ENCODE measurements at places on chromosomes 7 and 10.

GRCh38 chr7:110264288-110264687 lies 826.6 kb upstream of the LRRN3 start:
- no peak for DNase-seq

- no peak for DNase-seq
These were observed 43.3 kb downstream of the DOCK1 start for GRCh38 chr10:126948355-126949160.

DNA sequence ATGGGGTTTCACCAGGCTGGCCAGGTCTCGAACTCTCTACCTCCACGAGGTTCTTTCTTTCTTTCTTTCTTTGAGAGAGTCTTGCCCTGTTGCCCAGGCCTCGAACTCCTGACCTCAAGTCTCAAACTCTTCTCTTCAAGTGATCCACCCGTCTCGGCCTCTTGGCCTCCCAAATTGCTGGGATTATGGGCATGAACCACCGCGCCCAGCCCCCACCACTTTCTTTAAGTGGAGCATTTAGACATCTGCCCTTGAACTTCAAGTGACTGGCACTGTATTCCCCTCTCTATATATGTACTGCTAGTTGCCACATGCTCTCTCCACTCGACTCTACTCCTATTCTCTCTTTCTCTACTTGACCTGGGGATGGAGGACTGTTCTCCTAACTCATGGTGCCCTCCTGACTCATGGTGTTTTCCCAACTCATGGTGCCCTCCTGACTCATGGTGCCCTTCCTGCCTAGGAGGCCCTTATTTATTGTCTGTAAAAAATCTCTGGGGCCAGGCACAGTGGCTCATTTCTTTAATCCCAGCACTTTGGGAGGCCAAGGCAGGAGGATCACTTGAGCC lies 19.3 kb upstream of the ACHE start:
- DNase-seq: no peak

DNA sequence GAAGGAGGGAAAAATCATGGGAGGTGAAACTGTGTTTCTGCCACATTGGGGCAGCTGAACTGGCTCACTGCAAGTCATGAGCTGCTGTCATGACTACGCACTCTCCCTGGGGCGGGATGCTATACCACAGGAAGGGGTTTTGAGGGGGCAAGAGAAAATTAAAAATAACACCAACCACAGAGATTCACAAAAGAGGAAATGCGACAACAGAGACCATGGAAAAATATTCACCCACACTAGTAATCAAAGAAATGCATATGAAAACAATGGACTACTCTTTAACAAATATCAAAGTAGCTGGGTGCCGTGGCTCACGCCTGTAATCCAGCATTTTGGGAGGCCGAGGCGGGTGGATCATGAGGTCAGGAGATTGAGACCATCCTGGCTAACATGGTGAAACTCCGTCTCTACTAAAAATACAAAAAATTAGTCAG lies 65.2 kb upstream of the TM9SF3 start:
- DNase-seq: no peak

DNA sequence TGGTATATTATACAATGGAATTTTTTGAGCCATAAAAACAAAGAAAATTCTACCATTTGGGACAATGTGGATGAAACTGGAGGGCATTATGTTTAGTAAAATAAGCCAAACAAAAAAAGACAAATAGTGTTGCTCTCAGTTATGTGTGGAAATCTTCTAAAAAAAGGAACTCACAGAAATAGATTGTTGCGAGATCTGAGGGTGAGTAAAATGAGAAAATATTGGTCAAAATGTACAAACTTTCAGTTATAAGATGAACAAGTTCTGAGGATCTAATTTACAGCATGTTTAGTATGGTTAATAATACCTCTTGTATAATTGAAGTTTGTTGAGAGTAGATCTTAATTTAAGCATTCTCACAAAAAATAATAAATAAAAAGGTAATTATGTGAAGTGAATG lies 291.2 kb downstream of the KIF20B start:
- no peak for DNase-seq

GRCh38 chr7:112280267-112280666 lies 73.8 kb downstream of the ZNF277 start:
- no peak for DNase-seq

GRCh38 chr10:129294944-129295343 lies 172.1 kb upstream of the MGMT start:
- no peak for DNase-seq

- no peak for DNase-seq
These were observed 2.6 kb downstream of the SLC26A4 start for GRCh38 chr7:107663196-107663595.

GRCh38 chr10:11082526-11082925 lies 64.9 kb downstream of the CELF2 start:
- DNase-seq: no peak

DNA sequence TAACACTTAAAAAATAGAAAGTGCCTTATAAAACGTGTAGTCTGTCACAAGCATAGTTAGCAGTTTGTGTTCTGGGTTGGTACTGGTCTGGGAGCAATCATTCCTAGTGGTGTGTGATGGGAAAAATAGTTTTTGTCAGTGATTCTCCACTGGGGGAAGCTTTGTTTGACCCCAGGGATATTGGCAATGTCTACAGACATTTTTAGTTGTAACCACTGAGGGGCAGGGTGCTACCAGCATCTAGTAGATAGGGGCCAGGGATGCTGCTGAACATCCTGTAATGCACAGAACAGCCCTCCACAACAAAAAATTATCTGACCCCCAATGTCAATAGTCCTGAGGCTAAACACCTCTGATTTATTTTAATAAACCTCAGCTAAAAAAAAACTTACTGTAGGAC lies 51.6 kb upstream of the CREB5 start:
- DNase-seq: no peak

- no peak for DNase-seq
These were observed 614 bp upstream of the IFIT2 start for GRCh38 chr10:89301232-89301631.

GRCh38 chr10:133306941-133307379 lies 1.7 kb downstream of the TUBGCP2 start:
- no peak for DNase-seq

- DNase-seq: no peak
These were observed 83.6 kb upstream of the SEMA3C start for GRCh38 chr7:81002421-81002820.

GRCh38 chr10:10508211-10508610 lies 509.5 kb upstream of the CELF2 start:
- DNase-seq: no peak

GRCh38 chr10:6624392-6624791 lies 44.3 kb upstream of the PRKCQ start:
- no peak for DNase-seq

DNA sequence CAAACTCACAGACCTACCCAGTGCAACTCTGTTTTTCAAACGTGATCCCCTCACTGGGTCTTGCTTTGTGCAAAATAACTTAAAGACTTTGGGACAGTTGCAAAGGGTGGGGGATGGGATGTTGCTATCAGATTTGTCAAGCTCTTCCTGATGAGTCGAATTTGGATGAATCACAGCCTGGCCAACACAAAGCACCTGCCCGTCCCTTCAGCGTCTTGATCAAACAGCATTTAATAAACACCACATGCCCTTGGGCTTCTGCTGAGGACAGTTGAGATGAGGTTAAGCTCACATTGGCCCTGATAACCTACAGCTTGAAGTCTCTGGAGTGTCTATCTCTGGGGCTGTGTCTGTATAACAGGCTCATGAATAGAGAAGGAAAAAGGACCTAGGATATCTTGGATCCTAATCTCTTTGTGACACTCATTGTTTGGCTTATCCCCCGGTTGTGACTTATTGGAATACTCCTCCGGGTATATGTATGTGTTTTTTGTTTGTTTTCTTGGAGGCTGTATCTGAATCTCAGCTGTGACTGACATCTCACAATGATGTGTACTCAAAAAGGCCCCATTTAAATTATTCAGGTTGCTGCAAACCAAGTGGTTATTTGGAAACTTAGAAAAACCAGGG lies 132.6 kb upstream of the NAMPT start:
- DNase-seq: no peak

GRCh38 chr7:102009628-102010027 lies 192.2 kb downstream of the CUX1 start:
- DNase-seq: no peak

DNA sequence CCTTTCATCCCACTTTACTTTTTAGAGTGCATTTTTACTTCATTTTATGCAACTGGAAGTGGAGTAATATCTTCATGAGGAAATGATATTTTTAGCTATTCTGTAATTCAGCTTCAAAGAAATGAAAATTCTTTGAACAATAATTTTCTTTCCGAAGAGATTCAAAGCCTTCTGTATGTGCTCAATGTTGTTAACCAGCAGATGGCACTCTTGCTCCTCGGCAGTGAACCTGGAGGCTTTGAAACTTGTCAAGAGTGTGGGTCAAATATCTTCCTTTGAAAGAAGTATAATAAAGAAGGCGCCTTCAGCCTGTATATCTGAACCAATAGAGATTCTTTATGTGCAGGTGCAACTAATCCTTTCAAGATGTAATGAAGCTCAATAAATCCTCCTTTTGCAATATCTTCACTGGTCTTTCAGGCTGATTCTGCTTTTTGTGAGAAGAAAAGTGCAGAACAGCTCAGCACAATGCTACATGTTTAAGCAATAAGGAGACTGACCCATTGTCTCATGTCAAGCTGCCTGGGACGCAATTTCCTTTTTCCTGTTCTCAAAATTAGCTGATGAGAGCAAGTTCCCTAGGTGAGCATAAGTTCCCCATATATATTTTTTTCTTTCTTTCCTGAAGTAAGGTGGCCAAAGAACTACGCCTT lies 258.4 kb downstream of the SEMA3A start:
- DNase-seq: peak; percentile 62

GRCh38 chr10:129939416-129940275 lies 24.4 kb downstream of the EBF3 start:
- no peak for DNase-seq

GRCh38 chr7:129665013-129665401 lies 53.5 kb downstream of the NRF1 start:
- peak; percentile 92 for DNase-seq

GRCh38 chr7:44395067-44395466 lies 69.7 kb upstream of the CAMK2B start:
- DNase-seq: no peak

DNA sequence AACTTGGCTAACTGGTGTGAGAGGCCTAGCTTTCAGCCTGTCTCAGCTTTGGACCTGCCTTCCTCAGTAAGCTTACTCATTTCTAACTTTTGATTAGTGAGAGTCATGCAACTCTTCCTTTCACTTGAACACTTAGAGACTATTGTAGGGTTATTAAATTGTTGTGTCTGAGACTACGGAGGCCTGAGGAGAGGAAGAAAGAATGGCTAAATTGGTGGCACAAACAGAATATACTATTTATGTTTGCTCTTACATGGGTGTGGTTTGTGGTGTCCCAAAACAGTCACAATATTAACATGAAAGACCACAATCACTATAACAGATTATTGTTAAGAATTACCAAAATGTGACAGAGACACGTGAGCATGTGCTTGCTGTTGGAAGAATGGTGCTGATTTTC lies 82.1 kb downstream of the TRIM24 start:
- no peak for DNase-seq

GRCh38 chr10:44049301-44050015 lies 335.4 kb downstream of the CXCL12 start:
- DNase-seq: no peak

GRCh38 chr7:71735961-71736556 lies 604.1 kb downstream of the GALNT17 start:
- peak; percentile 51 for DNase-seq

DNA sequence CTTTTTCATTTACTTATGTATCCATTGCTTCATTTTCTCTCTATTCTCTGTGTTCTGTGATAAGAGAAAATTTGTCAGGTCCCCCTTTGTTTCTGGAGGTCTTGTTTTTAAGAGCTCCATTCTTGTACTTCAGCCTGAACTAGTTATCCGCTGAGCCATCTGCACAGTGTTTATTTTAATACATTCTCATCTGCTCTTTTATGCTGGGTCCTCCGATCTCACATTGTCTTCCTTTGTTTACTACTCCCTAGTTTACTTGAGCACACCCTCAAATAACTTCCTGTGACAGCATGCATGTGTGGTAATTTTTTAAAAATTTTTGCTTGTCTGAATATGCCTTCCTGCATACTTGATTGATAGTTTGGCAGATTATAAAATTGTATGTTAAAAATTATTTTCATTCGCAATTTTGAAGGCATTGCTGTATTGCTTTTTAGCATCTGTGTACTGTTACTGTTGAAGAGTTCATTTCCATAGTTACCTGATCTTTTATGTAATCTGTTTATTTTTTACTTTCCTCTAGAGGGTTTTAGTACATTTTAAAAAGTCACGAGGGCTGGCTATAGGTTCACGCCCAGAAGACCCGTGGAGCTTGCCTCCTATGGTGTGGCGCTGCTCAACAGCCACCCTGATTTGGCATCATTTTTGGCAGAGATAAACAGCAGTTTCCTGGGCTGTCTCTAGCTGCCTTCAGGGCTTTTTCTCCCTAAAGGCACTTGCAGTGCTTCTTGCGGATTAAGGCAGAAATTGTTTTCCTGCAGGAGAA lies 31.9 kb downstream of the RSBN1L start:
- no peak for DNase-seq

GRCh38 chr10:100962351-100963080 lies 6.8 kb upstream of the SEMA4G start:
- no peak for DNase-seq

DNA sequence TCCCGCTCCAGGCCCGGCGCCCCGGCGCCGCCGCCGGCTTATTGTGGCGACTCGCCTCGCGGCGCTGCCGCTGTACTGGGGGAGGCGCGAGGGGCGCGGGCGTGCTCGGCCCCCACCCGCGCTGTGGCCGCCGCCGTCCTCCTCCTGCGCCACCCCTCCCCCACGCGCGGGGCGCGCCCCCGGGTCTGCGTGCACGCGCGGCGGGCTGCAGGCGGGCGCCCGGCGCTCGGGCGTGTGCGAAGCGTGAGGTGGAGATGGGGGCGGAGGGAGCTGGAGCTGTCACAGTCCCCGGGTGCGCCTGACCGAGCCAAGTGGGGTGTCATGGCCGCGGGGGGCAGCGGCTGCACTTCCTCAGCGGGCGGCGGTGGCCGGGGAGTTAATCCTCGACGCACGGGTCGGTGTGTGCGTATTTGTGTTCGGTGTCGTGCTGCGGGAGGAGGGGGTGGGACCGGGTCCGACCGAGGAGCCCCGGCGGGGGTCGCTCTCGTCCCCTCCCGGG lies 672 bp downstream of the LCOR start:
- DNase-seq: no peak

DNA sequence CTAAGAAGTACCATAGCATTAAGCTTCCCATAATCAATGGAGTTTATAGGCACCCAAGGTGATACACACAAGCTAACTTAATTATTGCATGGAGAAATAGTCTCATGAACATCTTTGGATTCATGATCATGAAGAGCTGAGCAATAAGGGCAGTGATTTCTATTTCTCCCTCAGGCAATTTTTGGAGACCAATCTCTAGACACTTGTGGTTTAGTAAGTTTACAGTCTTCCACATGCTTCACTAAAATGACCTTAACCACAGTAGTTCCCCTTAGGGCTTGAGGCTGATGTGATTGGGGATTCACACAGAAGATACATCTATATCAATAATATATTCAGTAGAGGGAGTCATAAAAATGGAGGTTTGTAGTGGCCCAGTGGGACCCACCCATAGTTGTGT lies 241.2 kb downstream of the CCDC7 start:
- no peak for DNase-seq

- no peak for DNase-seq
These were observed 18.8 kb downstream of the NRF1 start for GRCh38 chr7:129630341-129630740.

- DNase-seq: no peak
These were observed 111.3 kb downstream of the MKLN1 start for GRCh38 chr7:131438969-131439368.

- DNase-seq: no peak
These were observed 32.7 kb downstream of the CYP17A1 start for GRCh38 chr10:102804382-102805055.

- DNase-seq: no peak
These were observed 826 bp downstream of the PODXL start for GRCh38 chr7:131555552-131556052.

GRCh38 chr10:117175215-117175900 lies 21.9 kb upstream of the KCNK18 start:
- DNase-seq: no peak

All from Panc1 (cell line).